ENCODE measurements at places on chromosomes 16 and 17.

DNA sequence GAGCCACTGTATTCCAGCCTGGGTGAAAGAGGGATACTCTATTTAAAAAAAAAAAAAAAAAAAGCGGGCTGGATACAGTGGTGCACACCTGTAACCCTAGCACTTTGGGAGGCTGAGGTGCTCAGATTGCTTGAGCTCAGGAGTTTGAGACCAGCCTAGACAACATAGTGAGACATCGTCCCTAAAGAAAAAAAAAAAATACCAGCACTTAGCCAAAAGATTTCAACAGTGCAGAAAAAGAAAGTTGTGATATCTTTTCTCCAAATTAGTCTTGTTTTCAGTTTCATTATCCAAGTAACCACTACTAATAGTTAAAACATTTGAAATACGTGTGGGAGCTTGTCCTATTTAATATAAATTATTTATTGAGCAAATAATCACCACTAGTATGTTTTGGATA lies 48.7 kb downstream of the TENT4B start:
- H3K27ac ChIP-seq = peak overlapping the region; percentile 92
- H3K36me3 ChIP-seq = no peaks in the 10 kb centered on the region
- no peak for DNase-seq
- no peaks in the 10 kb centered on the region for H3K27me3 ChIP-seq

DNA sequence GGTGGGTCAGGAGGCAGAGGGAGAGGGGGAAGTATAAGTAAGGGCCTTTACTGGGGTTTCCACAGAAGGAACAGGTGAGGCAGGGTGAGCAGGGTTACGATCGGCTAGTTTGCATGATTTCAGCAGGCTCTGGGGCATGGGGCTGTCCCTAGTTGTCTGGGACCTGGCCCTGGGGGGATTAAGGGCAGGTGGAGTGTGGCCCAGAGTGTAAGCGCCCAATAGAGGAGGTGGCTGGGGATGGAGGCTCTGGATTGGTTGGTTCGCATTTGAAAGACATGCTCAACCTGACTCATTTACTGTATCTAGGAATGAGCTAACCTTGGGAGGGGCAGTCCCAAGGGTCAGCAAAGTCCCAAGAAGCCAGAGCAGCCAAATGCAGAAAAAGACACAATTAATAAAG lies 230.3 kb downstream of the MAP2K4 start:
- H3K36me3 ChIP-seq = no peaks in the 10 kb centered on the region
- no peak overlapping the region for H3K27ac ChIP-seq
- no peaks in the 10 kb centered on the region for H3K27me3 ChIP-seq
- no peak overlapping the region for H3K4me3 ChIP-seq
- no peak for DNase-seq

- no peaks in the 10 kb centered on the region for H3K4me1 ChIP-seq
- H3K27ac ChIP-seq = no peak overlapping the region
- no peak overlapping the region for H3K4me3 ChIP-seq
- H3K27me3 ChIP-seq = peaks cover 30% of the 10 kb centered on the region
- DNase-seq = no peak
Observed at GRCh38 chr16:29126057-29126494, 141.2 kb downstream of the LAT start.

DNA sequence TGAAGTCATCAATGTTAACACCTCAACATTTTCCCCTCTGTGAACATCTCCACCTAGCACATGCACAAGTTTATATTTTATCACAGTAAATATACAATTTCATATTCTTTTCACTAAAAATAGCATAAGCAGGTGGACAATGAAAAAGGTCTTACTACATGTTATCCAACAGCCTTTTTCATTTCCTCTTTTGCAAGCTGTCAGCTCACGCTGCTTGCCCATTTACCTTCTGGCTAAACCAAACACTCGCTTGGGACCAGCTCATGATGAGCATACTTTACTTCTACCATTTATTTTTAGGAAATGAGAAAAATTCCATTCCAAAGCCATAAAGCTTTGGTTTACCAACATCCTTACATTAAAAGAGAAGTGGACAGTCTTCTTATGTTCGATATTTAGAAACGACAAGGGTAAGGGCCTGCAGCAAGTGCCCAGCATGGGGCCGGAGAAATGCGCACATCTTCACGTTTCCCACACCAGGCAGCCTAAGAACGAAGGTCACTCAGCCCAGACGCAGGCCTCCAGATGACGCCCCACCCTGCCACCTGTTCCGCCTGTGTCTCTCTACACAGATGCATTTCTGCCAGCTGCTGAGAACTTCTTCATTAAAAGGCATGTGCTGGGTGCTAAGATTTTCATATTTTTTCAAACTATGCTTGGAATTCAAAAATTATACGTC lies 13.9 kb downstream of the SNN start:
- no peaks in the 10 kb centered on the region for H3K27me3 ChIP-seq
- no peak overlapping the region for H3K4me3 ChIP-seq
- H3K36me3 ChIP-seq = peaks cover 26% of the 10 kb centered on the region
- peak overlapping the region; percentile 30 for H3K27ac ChIP-seq
- H3K4me1 ChIP-seq = peaks cover 28% of the 10 kb centered on the region

GRCh38 chr17:8985054-8985701 lies 19.7 kb upstream of the PIK3R5 start:
- no peaks in the 10 kb centered on the region for H3K36me3 ChIP-seq
- no peaks in the 10 kb centered on the region for H3K27me3 ChIP-seq
- H3K4me3 ChIP-seq = no peak overlapping the region
- no peaks in the 10 kb centered on the region for H3K4me1 ChIP-seq

DNA sequence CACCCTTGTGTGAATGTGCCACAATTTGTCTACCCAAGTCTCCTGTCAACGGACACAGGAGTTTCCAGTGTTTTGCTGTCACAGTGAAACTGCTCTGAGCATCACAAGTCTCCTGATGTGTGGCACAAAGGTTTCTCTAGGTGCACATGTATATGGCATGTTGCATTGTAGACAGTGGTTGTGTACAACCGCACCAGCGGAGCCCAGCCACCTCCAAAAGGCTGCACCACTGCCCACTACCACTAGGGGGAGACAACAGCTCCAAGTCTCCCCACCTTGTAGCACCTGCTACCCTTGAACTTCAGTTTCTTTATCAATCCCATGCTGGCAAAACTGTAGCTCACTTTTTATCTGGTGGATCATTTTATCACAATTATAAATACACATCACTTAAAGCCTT lies 95.5 kb upstream of the ZNF469 start:
- DNase-seq = no peak
- H3K27ac ChIP-seq = no peak overlapping the region
- H3K4me3 ChIP-seq = no peak overlapping the region
- peaks cover 8% of the 10 kb centered on the region for H3K4me1 ChIP-seq
- peaks cover 15% of the 10 kb centered on the region for H3K27me3 ChIP-seq

DNA sequence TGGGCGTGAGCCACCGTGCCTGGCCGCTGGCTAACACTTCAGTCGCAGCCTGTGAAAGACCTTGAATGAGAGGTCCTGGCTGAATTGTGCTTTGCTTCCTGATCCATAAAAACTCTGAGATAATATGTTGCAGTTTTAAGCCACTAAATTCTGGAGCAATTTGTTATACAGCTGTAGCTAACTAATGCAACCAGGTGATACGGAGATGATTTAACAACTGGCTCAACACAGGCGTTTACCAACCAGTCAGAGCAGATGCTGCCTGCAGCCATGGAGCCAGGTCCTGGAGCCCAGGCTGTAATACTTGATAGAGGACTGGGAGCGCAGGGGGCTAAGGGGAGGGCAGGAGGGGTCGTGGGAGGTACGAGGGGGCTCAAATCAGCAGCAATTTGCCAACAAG lies 50.9 kb downstream of the PLXDC1 start:
- no peak for DNase-seq
- H3K4me3 ChIP-seq = no peak overlapping the region
- peaks cover 15% of the 10 kb centered on the region for H3K27me3 ChIP-seq
- no peaks in the 10 kb centered on the region for H3K4me1 ChIP-seq
- no peaks in the 10 kb centered on the region for H3K36me3 ChIP-seq

- H3K4me1 ChIP-seq = no peaks in the 10 kb centered on the region
- no peaks in the 10 kb centered on the region for H3K27me3 ChIP-seq
- H3K36me3 ChIP-seq = peaks cover 15% of the 10 kb centered on the region
- DNase-seq = no peak
- no peak overlapping the region for H3K27ac ChIP-seq
Observed at GRCh38 chr17:8488901-8489300, 53.2 kb downstream of the NDEL1 start.

GRCh38 chr16:74607962-74608356 lies 1.0 kb upstream of the GLG1 start:
- no peak overlapping the region for H3K27ac ChIP-seq
- H3K4me1 ChIP-seq = peaks cover 19% of the 10 kb centered on the region
- H3K4me3 ChIP-seq = no peak overlapping the region
- H3K36me3 ChIP-seq = no peaks in the 10 kb centered on the region
- no peak for DNase-seq

GRCh38 chr17:17523731-17524490 lies 27.7 kb upstream of the RASD1 start:
- no peaks in the 10 kb centered on the region for H3K4me1 ChIP-seq
- no peak overlapping the region for H3K4me3 ChIP-seq

DNA sequence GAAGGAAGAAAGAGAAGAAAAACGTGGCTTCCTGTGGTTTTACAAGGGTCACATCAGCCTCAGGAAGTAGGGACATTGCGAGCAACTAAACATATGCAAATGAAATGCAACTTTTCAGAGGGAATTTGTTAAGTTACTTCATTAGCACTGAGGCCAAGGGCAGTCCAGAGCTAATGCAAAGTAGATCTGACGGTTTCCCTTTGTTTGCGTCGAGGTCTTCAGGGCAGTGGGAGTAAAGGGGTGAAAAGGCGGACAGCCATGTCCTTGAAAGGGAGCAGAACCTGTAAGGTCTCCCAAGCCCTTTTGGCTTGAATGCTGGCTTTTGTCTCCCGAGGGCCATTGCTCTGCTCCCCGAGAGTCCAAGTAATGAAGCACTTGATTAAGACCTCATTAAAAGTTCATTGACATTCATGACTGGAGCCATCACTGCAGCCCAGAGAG lies 85.0 kb downstream of the PMP22 start:
- H3K27me3 ChIP-seq = no peaks in the 10 kb centered on the region
- no peaks in the 10 kb centered on the region for H3K36me3 ChIP-seq
- H3K4me3 ChIP-seq = no peak overlapping the region
- DNase-seq = no peak
- H3K27ac ChIP-seq = no peak overlapping the region

- DNase-seq = no peak
- H3K4me1 ChIP-seq = peaks cover 33% of the 10 kb centered on the region
- peaks cover 33% of the 10 kb centered on the region for H3K36me3 ChIP-seq
Observed at GRCh38 chr17:44348988-44349364, 3.9 kb downstream of the GRN start.

- peak overlapping the region; percentile 16 for H3K27ac ChIP-seq
- H3K36me3 ChIP-seq = peaks cover 14% of the 10 kb centered on the region
- no peaks in the 10 kb centered on the region for H3K27me3 ChIP-seq
- H3K4me3 ChIP-seq = no peak overlapping the region
- H3K4me1 ChIP-seq = peaks cover 29% of the 10 kb centered on the region
Observed at GRCh38 chr17:18025241-18025944, 13.6 kb downstream of the ATPAF2 start.

DNA sequence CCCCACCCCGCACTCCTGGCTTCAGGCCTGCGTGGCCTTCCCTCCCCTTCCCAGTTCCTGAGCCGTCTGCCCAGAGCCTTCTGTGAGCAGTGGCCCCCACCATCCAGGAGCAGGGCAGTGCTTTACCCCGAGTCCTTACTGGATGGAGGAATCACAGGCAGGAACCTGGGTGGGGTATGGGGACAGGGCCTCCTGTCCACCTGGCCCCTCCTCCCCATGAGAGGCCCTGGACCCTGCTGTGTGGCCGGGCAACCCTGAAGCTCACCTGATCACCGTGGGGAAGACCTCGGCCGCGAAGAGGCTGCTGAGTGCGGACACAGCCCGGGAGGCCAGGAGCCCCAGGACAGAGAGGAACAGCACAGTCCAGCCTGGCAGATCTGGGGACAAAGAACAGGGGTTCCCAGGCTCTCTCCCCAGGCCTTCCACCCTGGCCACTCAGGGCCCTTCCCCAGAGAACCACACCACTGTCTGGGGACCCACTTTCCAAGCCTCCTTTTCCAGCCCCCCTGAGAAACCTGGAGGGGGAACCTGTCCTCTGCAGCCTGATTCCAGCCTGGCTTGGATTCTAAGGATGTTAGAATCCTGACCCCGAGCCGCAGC lies 3.2 kb downstream of the SLC22A31 start:
- no peak overlapping the region for H3K27ac ChIP-seq
- no peaks in the 10 kb centered on the region for H3K4me1 ChIP-seq
- peaks cover 27% of the 10 kb centered on the region for H3K27me3 ChIP-seq
- H3K4me3 ChIP-seq = no peak overlapping the region
- DNase-seq = no peak

- peaks cover 10% of the 10 kb centered on the region for H3K4me1 ChIP-seq
- no peak for DNase-seq
- peak overlapping the region; percentile 70 for H3K4me3 ChIP-seq
- peaks cover 10% of the 10 kb centered on the region for H3K36me3 ChIP-seq
- peak overlapping the region; percentile 83 for H3K27ac ChIP-seq
- no peaks in the 10 kb centered on the region for H3K27me3 ChIP-seq
Observed at GRCh38 chr16:77191259-77191969, 424 bp downstream of the MON1B start.

DNA sequence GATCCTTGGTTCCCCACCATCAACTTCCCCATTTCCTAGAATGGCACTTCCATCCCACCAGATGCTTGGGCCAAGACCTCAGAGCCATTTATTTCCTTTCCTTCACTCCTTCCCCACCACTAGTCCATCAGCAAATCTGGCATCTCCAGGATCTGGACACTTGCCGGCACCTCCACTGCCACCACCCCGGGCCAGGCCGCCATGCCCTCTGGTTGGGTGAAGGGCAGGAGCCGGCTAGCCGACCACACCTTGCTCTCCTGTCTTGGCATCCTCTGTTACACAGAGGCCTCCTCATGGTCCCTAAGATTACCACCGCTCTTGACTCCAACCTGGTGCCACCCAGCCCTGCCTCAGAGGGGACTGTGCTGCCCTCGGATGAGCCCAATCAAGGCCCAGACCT lies 104.5 kb downstream of the RMI2 start:
- H3K4me3 ChIP-seq = no peak overlapping the region
- no peak overlapping the region for H3K27ac ChIP-seq
- no peaks in the 10 kb centered on the region for H3K36me3 ChIP-seq
- DNase-seq = no peak
- peaks cover 4% of the 10 kb centered on the region for H3K27me3 ChIP-seq

- peaks cover 27% of the 10 kb centered on the region for H3K27me3 ChIP-seq
- H3K36me3 ChIP-seq = no peaks in the 10 kb centered on the region
- H3K4me3 ChIP-seq = no peak overlapping the region
- no peak overlapping the region for H3K27ac ChIP-seq
- H3K4me1 ChIP-seq = peaks cover 1% of the 10 kb centered on the region
Observed at GRCh38 chr16:66462912-66463311, 35.8 kb downstream of the BEAN1 start.

GRCh38 chr16:72128701-72129100 lies 35.1 kb downstream of the DHX38 start:
- no peak overlapping the region for H3K27ac ChIP-seq
- H3K4me3 ChIP-seq = no peak overlapping the region
- H3K27me3 ChIP-seq = no peaks in the 10 kb centered on the region
- no peaks in the 10 kb centered on the region for H3K4me1 ChIP-seq
- no peaks in the 10 kb centered on the region for H3K36me3 ChIP-seq

DNA sequence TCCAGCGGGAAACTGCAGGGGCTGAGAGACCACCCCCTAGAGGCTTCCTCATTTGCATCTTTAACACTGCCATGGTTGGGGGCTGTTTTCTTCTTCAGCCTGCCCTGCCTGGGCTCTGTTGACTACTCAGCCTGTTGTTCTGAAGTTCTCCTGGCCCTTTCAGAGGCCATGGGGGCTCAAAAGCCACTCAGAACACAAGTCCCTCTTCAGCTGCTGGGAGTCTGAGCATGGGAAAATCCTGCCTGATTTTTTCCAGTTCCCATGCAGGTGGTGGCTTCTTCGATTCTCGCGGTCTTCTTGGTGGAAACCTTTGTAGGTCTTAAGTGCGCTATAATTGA lies 36.3 kb downstream of the PLCG2 start:
- H3K27ac ChIP-seq = no peak overlapping the region
- H3K27me3 ChIP-seq = no peaks in the 10 kb centered on the region
- no peaks in the 10 kb centered on the region for H3K36me3 ChIP-seq
- H3K4me3 ChIP-seq = no peak overlapping the region
- H3K4me1 ChIP-seq = no peaks in the 10 kb centered on the region
